ENCODE measurements at places on chromosomes 16 and 17.

GRCh38 chr16:55136356-55137150, 187.4 kb upstream of the IRX6 start:
- no peak for DNase-seq

DNA sequence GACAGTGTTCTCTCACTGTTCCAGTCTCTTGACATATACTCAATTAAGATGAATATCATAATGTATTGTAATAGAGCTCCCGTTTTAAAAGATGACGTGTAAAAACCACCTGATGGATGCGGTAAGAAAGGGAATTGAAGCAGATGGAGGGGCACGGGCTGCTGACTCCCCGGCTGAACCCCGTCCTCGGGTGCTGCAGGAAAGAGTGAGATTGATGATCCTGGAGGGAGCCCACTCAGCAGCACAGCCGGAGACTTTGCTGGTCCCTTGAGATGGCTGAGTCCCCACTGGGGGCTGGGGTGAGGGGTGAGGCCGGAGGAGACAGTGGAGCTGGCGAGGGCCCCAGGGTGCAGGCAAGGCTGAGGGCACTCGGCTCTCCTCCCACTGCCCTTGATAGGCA, 217.4 kb downstream of the RPTOR start:
- DNase-seq = no peak

DNA sequence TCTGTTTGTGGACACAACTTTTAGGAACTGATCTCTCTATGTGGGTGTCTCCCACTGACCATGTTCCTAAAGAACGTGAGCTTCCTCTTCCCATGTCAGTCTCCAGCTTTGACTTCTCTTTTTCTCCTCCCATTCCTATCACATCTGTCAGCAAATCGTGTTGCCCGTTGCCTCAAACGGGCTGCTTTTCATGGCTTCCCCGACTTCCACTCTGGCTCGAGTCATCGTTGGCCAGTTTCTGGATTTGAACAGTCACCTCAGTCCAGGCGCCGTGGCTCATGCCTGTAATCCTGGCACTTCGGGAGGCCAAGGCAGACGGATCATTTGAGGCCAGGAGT, 5.4 kb downstream of the ABCC1 start:
- no peak for DNase-seq

DNA sequence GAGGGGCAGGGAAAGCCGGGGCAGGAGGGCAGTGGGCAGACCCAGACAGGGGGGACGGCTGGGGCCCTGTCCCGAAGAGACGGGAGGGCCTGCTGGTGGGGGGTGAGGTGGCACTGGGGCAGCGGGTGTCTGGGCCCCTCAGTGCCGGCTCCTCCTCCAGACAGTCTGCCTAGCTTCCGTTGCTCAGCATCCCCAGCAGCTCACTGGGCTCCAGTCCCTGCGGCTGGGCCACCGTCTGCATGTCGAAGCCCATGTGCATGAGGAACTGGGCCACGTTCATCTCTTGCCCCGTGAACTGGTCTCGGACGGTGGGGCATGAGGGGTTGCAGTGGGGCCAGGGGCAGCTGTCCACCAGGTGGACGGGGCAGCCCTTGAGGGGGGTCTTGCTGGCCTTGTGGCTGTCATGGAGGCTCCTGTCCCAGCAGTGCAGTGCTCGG, 5.8 kb upstream of the MYADML2 start:
- DNase-seq = no peak

- DNase-seq = no peak
Measured at GRCh38 chr17:27217631-27218030, 76.3 kb upstream of the WSB1 start.

DNA sequence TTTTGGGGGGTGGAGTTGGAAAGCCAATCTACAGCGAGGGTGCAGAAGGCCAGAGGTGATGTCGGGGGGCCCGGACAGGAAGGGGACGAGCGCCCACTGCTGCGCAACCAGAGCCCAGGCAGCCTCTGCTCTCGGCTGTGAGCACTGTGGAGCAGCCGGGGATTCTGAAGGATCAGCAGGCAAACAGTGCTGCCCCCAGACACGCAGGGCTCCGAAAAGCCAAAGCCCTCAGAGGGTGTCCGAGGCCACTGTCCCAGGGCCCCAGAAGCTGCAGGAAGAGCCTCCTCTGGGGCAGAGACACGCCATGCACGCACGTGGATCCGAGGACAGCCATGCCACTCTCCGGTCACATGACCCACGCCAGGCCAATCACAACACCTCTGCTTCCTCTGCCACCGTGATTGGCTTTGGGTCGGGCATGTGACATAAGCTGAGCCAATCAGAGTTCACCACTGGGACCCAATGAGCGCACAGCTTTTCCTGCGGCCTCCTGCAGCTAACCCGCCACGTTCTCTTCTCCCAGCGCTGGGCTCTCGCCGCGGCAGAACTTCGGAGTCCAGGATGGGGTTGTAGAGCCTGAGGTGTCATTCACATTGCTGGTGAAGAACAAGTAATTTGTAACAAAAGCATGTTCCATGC, 40.7 kb downstream of the ACTG1 start:
- DNase-seq = no peak

Measured in amniotic stem cell (primary cell).